ENCODE measurements at places on chromosomes 6 and 20. TPM values are rescaled to one million over a fixed set of nuclear protein-coding genes. Genes with fewer than 3 reads are reported as not detected.

GRCh38 chr6:101341926-101342325 lies 51.6 kb upstream of the GRIK2 start:
- no peaks in the 10 kb centered on the region for H3K36me3 ChIP-seq
- H3K27me3 ChIP-seq = no peaks in the 10 kb centered on the region
- no peak overlapping the region for H3K27ac ChIP-seq
- no peak for DNase-seq
- no peak overlapping the region for H3K4me3 ChIP-seq

GRCh38 chr6:137465378-137466009 lies 28.7 kb downstream of the OLIG3 start:
- no peaks in the 10 kb centered on the region for H3K36me3 ChIP-seq
- H3K4me1 ChIP-seq = no peaks in the 10 kb centered on the region
- no peak overlapping the region for H3K4me3 ChIP-seq
- peaks cover 14% of the 10 kb centered on the region for H3K27me3 ChIP-seq

TIAM2 gene
- 15.1 TPM for total RNA-seq

NFATC2 gene
- 10.1 TPM for total RNA-seq

TMEM200A gene
- 13.6 TPM for total RNA-seq

DNA sequence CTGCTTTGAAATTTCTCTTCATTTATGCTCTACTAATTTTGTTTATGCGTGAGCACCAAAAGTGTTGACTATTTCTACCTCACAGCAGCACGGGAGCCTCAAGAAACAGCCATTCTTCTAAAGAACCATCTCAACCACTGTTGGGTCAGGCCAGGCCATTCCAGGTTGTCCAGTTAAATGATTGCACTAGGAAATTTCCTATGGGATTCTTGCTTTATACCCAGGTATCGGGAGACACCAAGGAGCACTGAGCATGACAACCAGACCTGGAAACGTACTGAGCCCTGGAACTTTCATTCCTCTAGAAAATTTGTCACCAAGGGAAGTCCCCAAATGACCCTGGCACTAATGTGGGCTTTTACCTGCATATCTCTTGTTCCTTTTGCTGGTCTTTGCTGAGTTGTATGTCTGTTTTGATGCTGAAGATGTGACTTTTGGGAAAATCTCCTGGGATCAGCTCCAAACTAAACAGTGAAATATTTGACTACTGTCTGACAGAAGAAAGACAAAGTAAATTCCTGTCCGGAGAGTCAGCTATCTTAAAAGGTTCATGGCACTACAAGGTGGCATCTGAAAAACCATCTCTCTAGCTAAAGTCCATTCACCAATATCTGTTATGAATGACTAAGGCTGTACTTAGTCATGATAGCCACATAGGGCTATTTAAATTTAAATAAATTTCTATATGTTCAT lies 70.5 kb downstream of the SNAP25 start:
- H3K4me1 ChIP-seq = no peaks in the 10 kb centered on the region
- H3K4me3 ChIP-seq = no peak overlapping the region
- no peak for DNase-seq
- H3K36me3 ChIP-seq = no peaks in the 10 kb centered on the region

DNA sequence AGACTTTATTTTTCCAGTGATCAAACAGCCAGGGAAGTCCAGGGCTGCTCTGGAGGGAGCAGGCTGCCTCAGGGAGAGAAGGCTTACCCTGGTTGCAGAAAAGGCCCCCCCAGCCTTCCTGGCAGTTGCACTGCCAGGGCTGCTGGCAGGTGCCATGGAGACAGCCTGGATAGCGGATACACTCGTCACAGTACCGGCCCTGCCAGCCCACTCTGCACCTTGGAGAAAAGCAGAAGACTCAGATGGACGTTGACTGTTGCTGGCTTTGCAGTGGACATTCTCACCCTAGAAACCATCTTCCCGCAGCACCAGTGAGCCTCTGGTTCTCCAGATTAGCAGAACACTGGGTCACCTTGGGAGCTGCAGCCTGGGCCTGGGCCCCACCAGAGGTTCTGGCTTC lies 5.4 kb downstream of the DLL1 start:
- peaks cover 52% of the 10 kb centered on the region for H3K36me3 ChIP-seq
- no peak overlapping the region for H3K4me3 ChIP-seq
- no peak overlapping the region for H3K27ac ChIP-seq
- H3K4me1 ChIP-seq = peaks cover 28% of the 10 kb centered on the region
- no peak for DNase-seq

KIAA1586 gene
- 23.0 TPM for total RNA-seq

AIF1 gene
- total RNA-seq = 1.7 TPM

LGSN gene
- total RNA-seq = not detected

ELOVL4 gene
- 6.2 TPM for total RNA-seq

TXLNB gene
- total RNA-seq = not detected

- no peak for DNase-seq
- no peaks in the 10 kb centered on the region for H3K36me3 ChIP-seq
- no peaks in the 10 kb centered on the region for H3K4me1 ChIP-seq
- H3K27ac ChIP-seq = no peak overlapping the region
- H3K27me3 ChIP-seq = peaks cover 80% of the 10 kb centered on the region
Observed at GRCh38 chr6:127114214-127114760, 4.2 kb upstream of the RSPO3 start.

DNA sequence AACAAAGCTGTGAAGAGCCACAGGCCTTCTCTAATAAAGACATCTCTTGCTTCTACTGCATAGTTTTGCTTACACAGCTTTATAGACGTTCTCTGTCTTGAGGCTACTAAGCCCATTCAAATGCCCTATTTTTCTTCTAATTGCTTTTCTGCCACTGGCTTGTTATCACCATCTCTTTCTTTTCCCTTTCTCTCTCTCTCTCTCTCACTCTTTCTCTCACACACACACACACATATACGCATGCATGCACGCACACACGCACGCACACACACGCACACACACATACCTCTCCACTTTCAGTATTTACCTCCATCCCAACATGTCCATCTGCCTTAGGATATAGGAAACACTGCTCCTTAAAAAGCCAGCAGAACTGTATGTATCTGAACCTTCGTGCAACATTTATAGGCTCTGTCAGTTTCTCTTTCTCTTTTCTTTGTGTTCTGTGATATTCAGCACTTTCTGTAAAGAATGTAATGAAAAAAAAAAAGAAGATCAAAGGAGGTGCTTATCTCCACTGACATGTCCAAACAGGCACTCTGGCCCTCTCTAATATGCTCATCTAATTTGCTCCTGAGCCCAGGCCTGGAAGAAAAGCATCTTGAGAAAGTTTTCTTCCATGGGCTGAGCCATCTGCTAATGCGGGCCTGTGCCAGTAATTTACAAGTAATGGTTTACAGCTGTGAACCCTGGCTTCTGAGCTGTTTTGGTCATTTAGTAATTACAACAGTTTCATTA lies 1046.7 kb upstream of the MAP3K7 start:
- no peaks in the 10 kb centered on the region for H3K27me3 ChIP-seq
- H3K36me3 ChIP-seq = no peaks in the 10 kb centered on the region
- peaks cover 4% of the 10 kb centered on the region for H3K4me1 ChIP-seq
- H3K27ac ChIP-seq = no peak overlapping the region
- DNase-seq = no peak

- no peaks in the 10 kb centered on the region for H3K36me3 ChIP-seq
- no peak overlapping the region for H3K27ac ChIP-seq
- DNase-seq = no peak
- H3K4me3 ChIP-seq = no peak overlapping the region
- H3K27me3 ChIP-seq = no peaks in the 10 kb centered on the region
Observed at GRCh38 chr6:2552526-2553154, 198.1 kb downstream of the MYLK4 start.

DNA sequence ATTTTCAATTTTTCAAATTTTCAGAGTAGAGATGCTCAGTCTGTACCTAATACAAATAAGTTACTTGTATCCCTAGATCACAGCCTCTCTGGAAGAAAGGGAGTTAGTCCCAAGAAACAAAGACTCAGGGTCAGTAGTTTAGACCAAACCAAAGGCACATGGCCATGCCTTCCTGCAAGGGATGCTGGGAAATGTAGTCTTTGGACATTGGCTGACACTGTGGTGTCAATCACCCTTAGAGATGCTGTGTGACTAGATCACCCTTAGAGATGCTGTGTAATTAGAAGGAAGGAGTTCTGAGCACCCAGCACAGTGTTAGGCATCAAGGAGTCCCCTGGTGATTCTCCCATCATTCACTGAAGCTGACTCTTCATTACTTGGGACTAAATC lies 202.1 kb downstream of the NFATC2 start:
- no peaks in the 10 kb centered on the region for H3K36me3 ChIP-seq
- no peak overlapping the region for H3K4me3 ChIP-seq
- peaks cover 7% of the 10 kb centered on the region for H3K27me3 ChIP-seq

DNA sequence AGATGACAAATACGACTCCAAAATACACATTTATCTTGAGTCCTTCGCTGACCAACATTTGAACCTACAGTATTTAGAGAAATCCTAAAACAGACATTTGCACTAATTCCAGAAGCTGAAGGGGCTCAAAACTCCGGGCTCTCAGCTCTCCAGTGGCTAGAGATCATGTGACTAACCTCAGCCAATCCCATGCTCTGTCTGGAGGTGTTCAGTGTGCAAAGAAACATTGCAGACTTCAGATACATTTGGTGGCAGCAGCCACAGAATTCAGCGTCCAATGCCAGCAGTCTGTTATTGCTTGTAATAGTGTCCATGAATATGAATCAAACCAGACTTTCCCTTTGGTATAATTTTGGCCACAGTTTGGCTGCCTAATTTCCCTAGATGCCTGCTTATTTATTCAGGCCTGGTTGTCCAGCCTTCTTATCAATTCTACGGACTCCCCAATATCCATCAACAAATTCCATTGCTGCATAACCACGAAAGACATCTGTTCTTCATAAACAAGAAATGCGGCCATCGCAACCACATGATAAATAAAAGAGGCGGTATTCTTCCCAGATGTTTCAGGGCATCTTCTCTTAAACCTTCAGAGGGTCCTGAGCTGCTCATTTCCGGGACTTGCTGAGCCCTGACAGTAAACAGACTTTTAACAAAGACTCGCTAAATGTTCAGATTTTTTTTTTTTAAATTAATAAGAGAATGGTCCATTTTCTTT lies 14.5 kb upstream of the CYP24A1 start:
- H3K36me3 ChIP-seq = no peaks in the 10 kb centered on the region
- DNase-seq = no peak
- no peak overlapping the region for H3K4me3 ChIP-seq

PM20D2 gene
- total RNA-seq = 20.0 TPM

FAM229B gene
- 22.1 TPM for total RNA-seq

DNA sequence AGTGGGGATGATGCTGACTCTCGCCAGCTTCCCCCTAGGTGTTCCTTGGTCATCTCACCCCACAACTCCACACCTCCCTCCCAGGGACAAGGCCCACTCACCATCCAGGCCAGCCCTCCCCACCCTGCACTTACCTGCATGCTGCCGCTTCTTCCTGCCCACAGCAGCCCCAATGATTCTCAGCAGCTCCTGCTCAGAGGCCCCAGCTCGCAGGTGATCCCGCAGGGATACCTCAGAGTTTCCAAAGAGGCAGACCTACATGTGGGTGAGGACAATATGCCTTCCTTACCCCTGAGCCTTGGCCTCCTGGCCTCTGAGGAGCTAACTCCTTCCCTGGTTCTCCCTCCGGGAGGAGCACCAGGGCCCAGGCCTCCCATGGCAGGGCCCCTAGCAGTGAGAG lies 24.6 kb downstream of the MOCS1 start:
- no peak overlapping the region for H3K4me3 ChIP-seq
- no peaks in the 10 kb centered on the region for H3K27me3 ChIP-seq
- no peak for DNase-seq
- H3K27ac ChIP-seq = no peak overlapping the region
- peaks cover 11% of the 10 kb centered on the region for H3K36me3 ChIP-seq
- H3K4me1 ChIP-seq = no peaks in the 10 kb centered on the region

- no peak overlapping the region for H3K4me3 ChIP-seq
- H3K4me1 ChIP-seq = peaks cover 7% of the 10 kb centered on the region
- no peak for DNase-seq
- no peak overlapping the region for H3K27ac ChIP-seq
Observed at GRCh38 chr6:143139239-143139784, 78.6 kb downstream of the AIG1 start.

DNA sequence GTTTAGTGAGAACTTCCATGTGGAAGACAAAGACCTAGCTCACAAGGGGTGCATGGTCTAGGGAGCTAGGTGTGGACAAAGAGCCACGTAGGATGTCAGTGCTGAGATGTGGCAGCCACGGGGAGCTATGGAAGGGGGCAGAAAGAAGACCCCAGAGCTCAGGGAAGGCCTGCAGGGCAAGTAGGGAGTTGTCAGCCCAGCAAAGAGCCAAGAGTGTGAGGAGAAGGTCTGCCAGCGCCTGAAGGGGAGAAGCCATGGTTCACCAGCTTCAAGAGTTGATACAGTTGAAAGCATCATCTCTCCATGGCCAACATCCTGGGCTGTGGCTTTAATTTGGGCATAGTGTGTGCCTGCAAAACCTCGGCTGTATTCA lies 95.6 kb downstream of the CDH26 start:
- peak overlapping the region; percentile 21 for H3K27ac ChIP-seq
- no peak overlapping the region for H3K4me3 ChIP-seq
- no peak for DNase-seq
- peaks cover 15% of the 10 kb centered on the region for H3K4me1 ChIP-seq

GRCh38 chr20:46823753-46824152 lies 70.9 kb upstream of the EYA2 start:
- H3K4me3 ChIP-seq = no peak overlapping the region
- H3K4me1 ChIP-seq = peaks cover 5% of the 10 kb centered on the region
- peaks cover 2% of the 10 kb centered on the region for H3K36me3 ChIP-seq
- no peak for DNase-seq
- no peak overlapping the region for H3K27ac ChIP-seq
- peaks cover 3% of the 10 kb centered on the region for H3K27me3 ChIP-seq

- no peak for DNase-seq
- H3K36me3 ChIP-seq = no peaks in the 10 kb centered on the region
- H3K27ac ChIP-seq = no peak overlapping the region
- H3K4me3 ChIP-seq = no peak overlapping the region
- peaks cover 2% of the 10 kb centered on the region for H3K4me1 ChIP-seq
Observed at GRCh38 chr6:167125855-167126349, 3.0 kb downstream of the CCR6 start.

- no peak overlapping the region for H3K27ac ChIP-seq
- H3K4me1 ChIP-seq = peaks cover 4% of the 10 kb centered on the region
- peaks cover 8% of the 10 kb centered on the region for H3K27me3 ChIP-seq
- no peak overlapping the region for H3K4me3 ChIP-seq
- H3K36me3 ChIP-seq = no peaks in the 10 kb centered on the region
Observed at GRCh38 chr6:13733178-13733887, 21.7 kb upstream of the RANBP9 start.

GRCh38 chr6:135181333-135182070 lies 394 bp downstream of the MYB start:
- H3K4me1 ChIP-seq = peaks cover 14% of the 10 kb centered on the region
- peak overlapping the region; percentile 85 for H3K4me3 ChIP-seq
- peaks cover 50% of the 10 kb centered on the region for H3K27me3 ChIP-seq

DNA sequence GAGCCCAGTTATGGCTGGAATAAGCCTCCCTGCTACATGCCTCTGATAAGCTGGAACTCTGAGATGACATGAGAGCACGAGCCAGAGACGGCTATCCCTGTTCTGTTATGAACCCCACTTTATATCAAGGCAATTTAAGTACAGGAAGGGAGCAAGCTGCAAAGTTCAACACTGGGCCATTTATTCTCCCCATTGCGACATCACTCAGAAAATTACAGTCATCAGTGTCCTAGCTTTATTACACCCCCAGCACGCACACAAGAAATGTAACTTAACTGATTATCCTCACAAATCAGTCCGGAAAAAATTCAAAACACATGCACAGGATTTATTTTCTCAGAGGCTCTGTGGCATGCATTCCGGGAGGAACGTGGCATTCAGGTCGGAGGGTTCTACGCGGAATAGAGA lies 125.3 kb upstream of the SLC2A12 start:
- no peak for DNase-seq
- H3K27ac ChIP-seq = no peak overlapping the region
- H3K27me3 ChIP-seq = peaks cover 15% of the 10 kb centered on the region
- peaks cover 3% of the 10 kb centered on the region for H3K36me3 ChIP-seq
- peak overlapping the region; percentile 46 for H3K4me3 ChIP-seq
- H3K4me1 ChIP-seq = peaks cover 24% of the 10 kb centered on the region

RARS2 gene
- 51.4 TPM for total RNA-seq
